CD4-positive, alpha-beta T cell treated with Interleukin-1 beta for 1 hour (primary cell): ENCODE measurements at places on chromosomes 16 and 17.

GRCh38 chr17:57302690-57303465 is 46.6 kb downstream of the MSI2 start:
- no peak for DNase-seq

DNA sequence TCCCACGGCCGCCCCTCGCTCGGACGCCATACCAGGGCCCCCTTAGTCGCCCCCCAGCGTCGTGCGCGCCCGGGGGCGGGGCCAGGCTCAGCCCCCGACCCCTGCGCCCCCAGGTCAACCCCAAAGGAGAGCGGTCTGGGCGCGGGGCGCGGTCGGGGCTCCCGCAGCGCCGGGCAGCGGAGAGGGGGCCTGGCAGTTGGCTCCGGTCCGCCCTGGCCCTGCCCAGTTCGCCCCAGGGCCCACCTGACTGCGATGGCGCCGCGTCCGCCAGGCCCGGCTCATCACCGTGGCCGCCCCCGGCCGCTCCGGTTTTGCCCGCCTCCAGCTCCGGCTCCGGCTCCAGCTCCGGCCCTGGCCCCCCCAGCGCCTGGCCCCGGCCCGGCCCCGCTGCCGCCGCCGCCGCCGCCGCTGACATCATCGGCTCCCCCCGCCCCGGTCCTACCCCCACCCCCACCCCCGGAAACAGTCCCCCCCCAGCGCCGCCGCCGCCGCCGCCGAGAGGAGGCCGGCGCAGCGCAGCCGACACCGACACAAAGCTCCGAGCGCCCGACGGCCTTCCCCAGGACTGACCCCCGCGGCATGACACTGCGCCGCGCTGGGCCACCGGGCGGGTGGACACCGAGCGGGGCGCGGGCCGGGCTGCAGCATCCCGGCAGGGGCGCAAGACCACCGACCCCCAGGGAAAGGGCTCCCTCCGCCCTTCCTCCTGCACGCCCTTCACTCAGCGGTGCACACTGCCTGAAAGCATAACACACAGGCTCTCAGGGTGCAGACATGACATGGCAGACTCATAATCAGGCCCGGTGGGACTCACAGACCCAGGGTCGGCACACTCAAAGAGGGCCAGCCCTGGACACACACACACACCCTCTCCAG is at the start of gene ZBTB4:
TSS of gene ZBTB4 (minus strand) at position 419 of the 876 bp plus-strand sequence. CDS start 12,830 bp downstream, outside the sequence.
- peak; percentile 73 for DNase-seq

DNA sequence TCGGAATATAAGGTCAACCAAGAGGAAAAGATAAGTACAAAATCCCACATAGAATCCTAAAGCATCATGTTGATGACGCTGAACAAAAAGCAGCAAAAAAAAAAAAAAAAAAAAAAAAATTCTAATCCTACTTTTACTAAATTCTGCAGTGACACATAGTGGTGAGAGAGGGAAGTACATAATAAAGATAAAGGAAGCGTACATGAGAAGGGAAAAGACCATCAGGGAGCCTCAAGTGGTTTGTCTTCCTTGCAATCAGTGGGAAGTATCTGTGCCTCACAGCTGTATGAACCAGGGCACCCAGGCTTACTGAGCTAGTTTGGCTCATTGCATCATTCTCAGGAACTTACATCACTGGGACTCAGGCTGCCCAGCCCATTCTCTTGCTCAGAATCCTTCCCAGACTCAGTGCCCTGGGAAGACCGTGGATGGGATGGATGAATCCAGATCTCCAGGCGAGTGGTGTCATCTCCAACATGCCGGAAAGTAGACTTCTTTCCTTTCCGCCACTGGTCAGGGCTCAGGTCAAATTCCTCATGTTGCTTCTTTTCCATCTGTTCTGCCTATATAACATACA is 21.2 kb downstream of the SMG6 start:
- DNase-seq = no peak

DNA sequence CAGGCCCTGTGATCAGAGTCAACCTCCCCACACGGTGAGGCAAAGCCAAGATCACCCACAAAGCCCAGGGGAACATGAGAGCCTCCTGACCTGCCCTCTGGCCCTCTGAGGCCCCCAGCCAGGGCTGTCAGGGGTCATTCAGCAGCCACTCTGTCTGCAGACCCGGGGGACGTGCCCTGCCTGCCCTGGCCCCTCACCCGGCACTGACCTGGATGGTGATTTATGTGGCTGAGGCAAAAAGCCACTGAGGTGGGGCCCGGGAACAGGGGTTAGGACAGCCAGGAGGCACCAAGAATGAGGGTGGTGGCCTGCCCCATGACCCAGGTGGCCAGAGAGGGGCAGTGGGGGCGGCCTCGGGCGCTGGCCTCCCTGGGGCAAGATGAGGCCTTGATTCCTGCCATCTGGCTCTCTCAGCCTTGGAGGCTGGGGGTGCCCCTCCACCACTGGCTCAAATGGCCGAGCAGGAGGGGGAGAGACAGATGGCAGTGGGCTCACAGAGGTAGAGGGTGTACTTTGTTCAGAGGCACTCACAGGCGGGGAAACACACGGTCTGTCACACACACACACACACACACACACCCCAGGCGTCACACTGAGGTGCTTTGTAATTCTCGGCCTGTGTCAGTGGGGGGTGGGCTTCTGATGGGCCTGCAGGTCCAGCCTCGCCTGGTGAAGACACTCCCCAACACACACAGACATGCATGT is 174.0 kb upstream of the GSE1 start:
- no peak for DNase-seq

GRCh38 chr17:37608351-37609169 is 658 bp downstream of the SYNRG start:
- DNase-seq = peak; percentile 24

DNA sequence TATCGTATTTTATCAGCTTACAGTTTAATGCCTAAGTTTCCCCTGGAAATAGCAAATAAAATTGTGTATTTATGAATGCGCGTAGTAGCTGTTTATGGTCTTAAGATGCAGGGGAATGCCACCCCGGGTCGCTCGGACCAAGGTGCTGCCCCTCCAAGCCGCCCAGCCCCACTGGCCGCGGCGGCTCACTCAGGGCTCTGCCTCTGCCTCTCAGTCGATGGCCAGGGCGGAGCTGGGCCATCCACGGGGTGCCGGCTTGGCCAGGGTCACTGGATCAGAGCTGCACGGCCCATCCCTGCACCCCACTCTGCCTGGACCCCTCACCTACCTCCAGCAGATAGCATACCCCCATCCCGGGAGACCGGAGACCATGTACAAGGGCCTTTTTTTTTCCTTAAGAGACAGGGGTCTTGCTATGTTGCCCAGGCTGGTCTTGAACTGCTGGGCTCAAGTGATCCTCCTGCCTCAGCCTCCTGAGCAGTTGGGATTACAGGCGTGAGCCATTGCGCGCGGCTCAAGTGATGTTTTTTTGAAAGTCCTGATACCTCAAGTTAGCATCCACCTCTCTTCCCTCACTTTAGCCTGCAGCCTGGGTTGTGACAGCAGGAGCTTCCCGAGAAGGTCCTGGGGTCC is 11.0 kb downstream of the PRSS27 start:
- no peak for DNase-seq

DNA sequence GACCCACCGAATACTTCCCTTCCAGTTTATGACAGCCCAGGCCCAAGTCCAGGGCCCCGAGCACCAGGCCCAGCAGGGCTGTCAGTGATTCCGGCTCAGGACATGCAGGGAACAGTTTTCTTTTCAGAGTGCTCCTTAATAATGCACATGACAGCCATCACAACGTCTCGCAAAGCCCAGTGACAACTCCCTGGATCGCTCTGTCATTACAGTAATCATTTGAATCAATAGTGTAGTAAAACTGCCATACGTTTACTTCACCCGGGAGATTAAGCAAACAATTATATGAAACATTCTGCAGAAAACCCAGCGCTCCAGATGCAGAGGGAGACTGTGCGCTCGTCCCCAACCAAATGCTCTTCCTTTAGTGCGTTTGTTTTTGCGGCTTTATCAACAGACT is 162.6 kb upstream of the CDH13 start:
- no peak for DNase-seq

DNA sequence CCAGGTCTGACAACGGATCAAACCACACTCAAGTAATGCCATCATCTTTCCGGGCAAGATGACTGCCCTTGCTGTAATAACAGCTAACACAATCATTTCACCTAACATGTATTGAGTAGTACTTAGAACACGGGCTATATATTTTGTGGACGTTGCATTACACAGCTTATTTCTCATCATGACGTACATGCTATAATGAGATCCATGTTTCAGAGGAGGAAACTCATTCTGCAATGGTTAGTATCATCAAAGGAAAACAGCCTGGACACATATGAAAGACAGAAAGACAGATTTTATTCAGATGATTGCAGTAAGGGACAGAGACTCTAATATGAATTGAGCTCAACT is 446.7 kb downstream of the HS3ST3B1 start:
- DNase-seq = no peak

- DNase-seq = no peak
Measured at GRCh38 chr17:14434506-14434905, 133.6 kb downstream of the HS3ST3B1 start.

- DNase-seq = no peak
Measured at GRCh38 chr16:81921843-81922584, 89.3 kb downstream of the SDR42E1 start.

- no peak for DNase-seq
Measured at GRCh38 chr17:67280279-67280678, 35.3 kb upstream of the HELZ start.

- DNase-seq = no peak
Measured at GRCh38 chr16:66569827-66570405, 3.7 kb downstream of the CMTM1 start.

GRCh38 chr17:14737984-14738651 is 437.2 kb downstream of the HS3ST3B1 start:
- peak; percentile 1 for DNase-seq

DNA sequence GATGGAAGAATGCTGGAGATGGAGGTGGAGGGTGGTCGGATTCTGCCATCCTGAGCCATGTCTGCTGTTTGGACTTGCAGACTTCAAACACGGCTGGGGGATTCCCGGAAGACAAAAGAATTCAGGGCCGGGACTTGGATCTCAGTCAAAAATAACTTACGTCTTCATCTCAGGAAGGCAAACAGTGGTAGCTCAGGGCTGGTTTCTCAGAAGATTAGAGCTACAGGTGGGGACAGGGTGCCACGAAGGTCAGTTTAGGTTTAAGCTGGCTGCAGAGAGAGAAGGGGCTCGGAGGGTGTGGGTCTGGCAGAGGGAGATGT is 4.3 kb upstream of the RHBDL3 start:
- no peak for DNase-seq

DNA sequence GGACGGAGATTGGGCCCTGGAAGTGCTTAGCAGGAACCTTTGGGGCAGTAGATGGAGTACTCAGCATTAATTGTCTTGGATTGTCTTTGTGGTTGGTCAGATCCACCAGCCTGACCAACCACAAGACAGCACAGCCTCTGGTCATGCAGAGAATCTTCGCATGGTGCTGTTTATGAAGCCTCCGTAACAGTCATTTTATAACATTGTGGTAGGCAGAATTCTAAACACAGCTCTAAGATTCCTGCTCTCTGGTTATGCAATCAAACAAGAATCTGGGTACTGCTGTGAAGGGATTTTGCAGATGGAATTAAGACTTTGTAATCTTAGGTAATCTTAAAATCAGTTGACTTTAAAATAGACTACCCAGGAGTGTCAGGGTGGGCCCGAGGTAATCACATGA is 312.2 kb upstream of the GOT2 start:
- DNase-seq = no peak

- DNase-seq = no peak
Measured at GRCh38 chr16:87703835-87704375, 61.9 kb downstream of the KLHDC4 start.

GRCh38 chr16:55480228-55480655 is 1.2 kb downstream of the MMP2 start:
- DNase-seq = no peak

GRCh38 chr16:89426736-89427530 is 63.4 kb downstream of the ANKRD11 start:
- no peak for DNase-seq

DNA sequence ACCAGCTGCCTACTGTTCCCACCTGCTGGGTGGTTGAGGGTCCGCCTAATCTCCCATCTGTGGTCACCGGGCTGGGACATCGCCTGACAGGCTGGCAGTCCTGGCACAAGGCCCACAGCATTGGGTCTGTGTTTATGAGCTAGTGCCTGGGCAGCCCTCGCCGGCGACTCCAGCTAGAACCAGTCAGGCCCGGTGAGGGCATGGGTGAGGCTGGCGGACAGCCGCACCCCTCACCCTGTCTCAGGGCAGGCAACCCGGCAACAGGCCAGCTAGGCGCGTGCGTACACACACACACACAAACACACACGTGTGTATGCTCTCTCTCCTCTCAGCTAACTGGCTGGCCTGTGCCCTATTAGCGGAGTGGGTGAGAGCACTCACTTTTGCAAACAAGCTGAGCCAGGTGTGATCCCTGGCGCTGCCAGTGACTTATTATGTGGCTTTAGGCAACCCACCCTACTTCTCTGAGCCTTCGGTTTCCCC is 10.4 kb downstream of the HSD11B2 start:
- DNase-seq = no peak

- peak; percentile 86 for DNase-seq
Measured at GRCh38 chr17:63701868-63702720, 2.2 kb upstream of the LIMD2 start.

GRCh38 chr16:50622643-50623369 is 58.3 kb downstream of the SNX20 start:
- no peak for DNase-seq

DNA sequence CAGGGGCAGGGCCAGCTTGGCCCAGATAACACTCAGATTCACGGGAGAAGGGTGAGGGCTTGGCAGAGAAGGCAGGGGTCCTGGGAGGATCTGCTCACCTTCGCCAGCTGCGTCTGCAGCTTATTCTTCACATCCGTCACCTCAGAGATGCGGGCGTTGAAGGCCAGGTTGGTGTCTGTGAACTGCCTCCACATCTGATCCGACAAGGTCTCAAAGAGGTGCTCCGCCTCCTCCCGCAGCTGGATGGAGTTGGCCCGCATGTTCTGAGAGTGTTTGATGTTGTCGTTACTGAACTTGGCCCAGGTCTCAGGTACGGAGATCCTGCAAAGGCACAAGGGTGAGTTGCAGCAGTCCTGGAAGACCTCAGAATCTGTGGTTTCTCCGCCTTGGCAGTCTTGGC is 18.9 kb downstream of the TEKT5 start:
- no peak for DNase-seq

DNA sequence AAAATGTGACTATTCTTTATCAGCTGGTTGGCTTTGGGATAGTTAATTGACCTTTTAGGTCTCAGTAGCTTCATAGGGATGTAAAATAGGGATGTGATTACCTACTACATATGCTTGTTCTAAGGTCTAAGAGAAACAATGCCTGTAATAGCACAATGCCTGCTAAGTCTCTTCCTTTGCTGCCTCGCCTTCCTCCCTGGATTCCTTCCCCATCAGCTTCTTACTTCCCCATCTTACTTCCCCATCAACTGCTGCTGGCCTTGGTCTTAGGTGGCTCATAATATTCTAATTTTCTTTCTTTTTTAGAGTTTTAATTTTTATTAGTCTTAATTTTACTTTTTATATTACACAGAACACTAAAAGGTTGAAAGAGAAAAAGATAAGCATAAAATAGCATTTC is 59.2 kb upstream of the GOT2 start:
- no peak for DNase-seq
